Central memory CD8-positive, alpha-beta T cell (primary cell): ENCODE measurements at places on chromosomes 12 and 14.

GRCh38 chr12:24479131-24479530 lies 469.8 kb downstream of the BCAT1 start:
- DNase-seq = no peak

- no peak for DNase-seq
Observed at GRCh38 chr12:84572196-84572595, 340.4 kb downstream of the SLC6A15 start.

GRCh38 chr14:24928386-24928900 lies 121.5 kb downstream of the STXBP6 start:
- DNase-seq = no peak

DNA sequence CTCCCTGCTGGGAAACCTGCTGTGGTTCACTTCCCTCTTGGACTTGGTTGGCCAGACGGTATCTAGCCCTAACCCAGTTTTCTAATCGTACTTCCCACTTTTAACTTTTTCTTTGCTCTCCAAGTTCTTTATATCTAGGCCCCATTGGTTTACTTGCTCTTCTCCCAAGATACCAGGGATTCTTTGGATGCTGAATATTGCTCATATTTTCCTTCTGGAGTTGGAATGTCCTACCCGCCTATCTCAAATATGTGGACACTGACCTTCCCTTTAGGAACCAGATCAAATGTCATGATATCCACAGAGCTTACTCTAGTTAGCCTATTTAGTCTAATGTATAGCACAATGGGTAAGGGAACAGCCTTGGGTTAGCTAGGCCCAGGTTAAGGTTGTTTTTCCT lies 228.6 kb downstream of the DACT1 start:
- DNase-seq = no peak

DNA sequence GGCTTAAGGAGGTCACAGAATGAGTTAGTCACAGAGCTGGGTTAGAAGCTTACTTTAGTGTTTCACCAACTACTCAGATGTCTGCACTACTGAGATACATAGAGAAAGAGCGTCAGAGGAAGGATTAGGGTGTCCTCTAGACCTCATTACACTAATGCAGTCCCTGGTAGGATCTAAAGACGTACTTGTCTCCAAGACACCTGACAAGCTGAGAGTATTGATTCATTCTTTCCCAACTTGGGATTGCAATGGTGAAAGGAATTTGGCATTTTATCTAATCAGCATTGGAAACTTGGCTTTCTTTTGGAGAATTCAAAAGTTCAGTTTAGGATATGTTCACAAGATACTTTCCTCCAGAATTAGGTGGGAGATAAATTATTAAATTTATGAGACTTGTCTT lies 402.1 kb downstream of the ZFP36L1 start:
- DNase-seq = no peak

- no peak for DNase-seq
Observed at GRCh38 chr14:92997343-92998061, 74.6 kb downstream of the CHGA start.

DNA sequence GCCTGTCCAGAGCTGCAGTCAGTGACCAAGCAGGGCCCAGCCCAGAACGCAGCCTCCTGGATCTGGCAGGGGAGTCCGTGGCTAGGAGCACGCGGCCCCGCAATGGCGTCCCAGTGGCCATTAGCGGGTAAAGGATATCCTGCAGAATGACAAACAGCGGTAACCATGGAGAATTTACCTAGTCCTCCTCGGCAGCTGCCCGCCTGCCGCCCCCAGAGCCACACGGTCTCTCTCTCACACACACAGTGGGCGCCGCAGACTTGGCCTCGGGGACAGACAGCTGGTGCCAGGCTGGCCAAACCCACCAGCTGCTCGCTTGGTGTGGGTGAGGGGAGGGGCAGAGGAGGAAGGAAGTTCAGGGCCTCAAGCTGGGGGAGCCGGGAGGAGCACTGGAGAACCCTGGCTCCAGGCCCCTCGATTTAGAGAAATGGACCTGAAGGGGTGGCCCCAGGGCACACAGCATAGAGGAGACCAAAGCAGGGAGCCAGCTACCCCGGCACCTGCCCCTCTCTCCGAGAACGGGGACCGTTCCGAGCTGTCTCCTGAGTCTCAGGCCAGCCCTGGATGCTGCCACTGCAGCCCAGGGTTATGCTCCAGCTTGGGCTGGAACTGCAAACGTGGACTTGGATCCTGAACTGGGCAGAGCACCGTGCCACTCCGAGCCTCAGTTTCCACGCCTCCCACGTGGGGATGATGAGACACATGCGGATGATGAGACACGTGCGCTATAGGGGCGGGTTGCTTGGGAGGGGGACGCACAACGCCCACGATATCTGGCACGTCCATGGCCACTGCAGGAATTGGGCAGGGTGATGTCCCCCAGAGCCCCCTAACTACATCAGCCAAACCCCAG lies 3.4 kb downstream of the CDK2AP1 start:
- DNase-seq = no peak

DNA sequence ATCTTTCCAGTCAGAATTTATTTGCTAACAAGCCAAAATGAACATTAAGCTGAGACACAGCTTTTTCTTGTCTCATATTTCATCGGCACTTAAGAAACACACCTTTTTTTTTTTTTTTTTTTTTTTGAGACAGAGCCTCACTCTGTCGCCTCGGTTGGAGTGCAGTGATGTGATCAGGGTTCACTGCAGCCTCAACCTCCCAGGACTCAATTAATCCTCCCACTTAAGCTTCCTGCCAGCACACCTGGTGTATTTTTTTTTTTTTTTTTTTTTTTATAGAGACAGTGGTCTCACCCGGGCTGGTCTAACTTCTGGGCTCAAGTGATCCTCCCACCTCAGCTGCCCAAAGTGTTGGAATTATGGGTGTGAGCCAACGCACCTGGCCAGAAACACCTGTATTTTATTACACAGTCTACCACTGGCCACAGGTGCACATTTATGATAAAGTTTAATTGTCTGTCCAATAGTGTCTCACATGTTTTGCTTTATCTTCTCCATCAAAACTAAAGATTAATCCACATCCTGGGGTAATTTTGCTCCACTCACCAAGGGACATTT lies 62.7 kb downstream of the C2CD5 start:
- no peak for DNase-seq

GRCh38 chr12:97131220-97131981 lies 224.3 kb downstream of the NEDD1 start:
- DNase-seq = no peak

GRCh38 chr14:64966976-64967375 lies 5.2 kb downstream of the RAB15 start:
- no peak for DNase-seq

- DNase-seq = no peak
Observed at GRCh38 chr14:75119056-75119455, 7.8 kb downstream of the NEK9 start.

- DNase-seq = no peak
Observed at GRCh38 chr14:74660167-74660566, 48.1 kb upstream of the LTBP2 start.

- DNase-seq = no peak
Observed at GRCh38 chr12:5694759-5695409, 250.2 kb downstream of the ANO2 start.

DNA sequence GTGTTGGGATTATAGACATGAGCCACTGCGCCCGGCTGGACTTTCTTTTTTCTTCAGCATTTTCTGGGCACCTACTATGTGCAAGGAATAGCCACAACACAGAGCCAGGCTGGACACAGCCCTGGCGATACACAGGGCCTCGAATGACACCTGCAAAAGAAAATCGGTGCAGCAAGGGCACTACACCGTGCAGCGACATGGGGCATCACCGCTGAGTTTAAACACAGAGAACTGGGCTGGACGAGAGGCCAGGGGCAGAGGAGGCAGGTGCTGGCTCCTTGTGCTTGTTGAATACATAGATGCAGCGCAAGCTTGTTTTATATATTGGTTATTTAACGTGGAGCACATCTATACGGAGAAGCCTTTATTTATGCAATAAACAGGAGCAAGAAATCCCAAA lies 92.4 kb downstream of the SETD3 start:
- no peak for DNase-seq

GRCh38 chr14:93628048-93628447 lies 160.2 kb downstream of the PRIMA1 start:
- no peak for DNase-seq

DNA sequence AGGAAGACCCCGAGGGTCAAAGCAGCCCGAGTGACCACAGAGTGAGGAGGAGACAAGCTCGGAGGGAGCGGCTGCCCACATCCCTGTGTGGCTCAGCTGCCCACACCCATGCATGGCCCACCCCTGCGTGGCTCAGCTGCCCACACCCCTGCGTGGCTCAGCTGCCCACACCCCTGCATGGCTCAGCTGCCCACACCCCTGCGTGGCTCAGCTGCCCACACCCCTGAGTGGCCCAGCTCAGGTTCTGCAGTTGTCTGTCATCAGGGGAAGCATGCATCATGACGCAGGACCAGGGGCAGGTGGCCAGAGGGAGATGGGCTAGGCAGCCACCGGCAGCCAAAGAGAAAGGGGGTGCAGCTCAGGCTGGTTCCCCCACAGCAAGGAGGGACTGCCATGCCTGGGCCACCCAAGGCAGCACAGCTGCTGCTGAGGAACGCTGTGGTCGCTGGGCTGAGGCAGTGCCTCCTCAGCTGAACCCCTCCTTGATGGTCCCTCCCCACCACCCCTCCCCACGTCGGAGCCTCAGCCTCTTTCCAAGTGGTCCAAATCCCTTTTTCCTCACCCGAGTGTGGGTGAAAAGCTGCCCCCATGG lies 33.3 kb upstream of the NUDT14 start:
- no peak for DNase-seq

DNA sequence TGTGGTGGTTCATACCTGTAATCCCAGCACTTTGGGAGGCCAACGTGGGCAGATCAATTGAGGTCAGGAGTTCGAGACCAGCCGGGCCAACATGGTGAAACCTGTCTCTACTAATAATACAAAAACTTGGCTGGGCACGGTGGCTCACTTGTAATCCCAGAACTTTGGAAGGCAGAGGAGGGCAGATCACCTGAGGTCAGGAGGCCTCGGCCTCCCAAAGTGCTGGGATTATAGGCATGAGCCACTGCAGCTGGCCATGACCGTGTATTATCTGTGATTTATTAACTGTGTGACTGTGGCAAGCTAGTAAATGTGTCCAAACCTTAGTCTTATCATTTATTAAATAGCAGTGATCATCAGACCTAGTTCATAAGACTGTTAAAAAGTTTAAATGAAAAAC lies 7.1 kb upstream of the ITPK1 start:
- DNase-seq = no peak

GRCh38 chr14:68146818-68147217 lies 327.2 kb downstream of the RAD51B start:
- no peak for DNase-seq

DNA sequence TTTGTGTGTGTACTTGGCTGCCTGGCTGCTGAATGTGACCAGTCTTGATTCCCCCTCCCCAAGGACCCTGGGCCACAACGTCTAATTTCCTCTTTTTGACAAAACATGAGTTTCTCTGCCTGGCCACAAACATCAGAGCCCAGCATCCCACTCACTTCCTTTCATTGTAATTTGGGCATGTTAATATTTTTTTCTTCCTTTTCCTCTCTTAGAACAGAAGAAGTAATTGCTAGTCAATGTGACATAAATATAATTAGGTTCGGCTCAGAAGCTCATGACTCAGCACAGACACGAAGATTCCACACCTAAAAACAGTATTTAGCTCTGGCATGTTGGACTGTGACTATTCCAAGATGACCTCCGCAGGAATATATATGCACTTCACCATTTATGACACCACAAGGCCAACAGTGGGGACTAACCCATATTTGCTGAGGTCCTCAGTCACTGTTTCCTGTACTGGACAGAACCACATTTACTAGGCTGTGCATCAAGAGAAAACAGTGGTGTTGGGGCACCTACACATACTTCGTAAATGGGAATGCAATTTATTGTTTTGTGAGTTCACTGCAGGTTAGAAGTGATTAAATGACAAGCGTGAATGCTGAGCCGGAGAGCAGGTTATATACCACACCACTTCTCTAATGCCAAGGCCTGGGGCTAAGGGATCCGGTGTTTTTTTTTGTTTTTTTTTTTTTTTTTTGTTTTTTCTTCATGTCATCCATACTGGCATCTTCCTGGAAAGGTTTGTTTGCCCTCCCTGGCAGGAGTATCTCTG lies 4.2 kb downstream of the GSG1 start:
- DNase-seq = no peak

GRCh38 chr12:55726971-55727370 lies 1.8 kb downstream of the CD63 start:
- no peak for DNase-seq

DNA sequence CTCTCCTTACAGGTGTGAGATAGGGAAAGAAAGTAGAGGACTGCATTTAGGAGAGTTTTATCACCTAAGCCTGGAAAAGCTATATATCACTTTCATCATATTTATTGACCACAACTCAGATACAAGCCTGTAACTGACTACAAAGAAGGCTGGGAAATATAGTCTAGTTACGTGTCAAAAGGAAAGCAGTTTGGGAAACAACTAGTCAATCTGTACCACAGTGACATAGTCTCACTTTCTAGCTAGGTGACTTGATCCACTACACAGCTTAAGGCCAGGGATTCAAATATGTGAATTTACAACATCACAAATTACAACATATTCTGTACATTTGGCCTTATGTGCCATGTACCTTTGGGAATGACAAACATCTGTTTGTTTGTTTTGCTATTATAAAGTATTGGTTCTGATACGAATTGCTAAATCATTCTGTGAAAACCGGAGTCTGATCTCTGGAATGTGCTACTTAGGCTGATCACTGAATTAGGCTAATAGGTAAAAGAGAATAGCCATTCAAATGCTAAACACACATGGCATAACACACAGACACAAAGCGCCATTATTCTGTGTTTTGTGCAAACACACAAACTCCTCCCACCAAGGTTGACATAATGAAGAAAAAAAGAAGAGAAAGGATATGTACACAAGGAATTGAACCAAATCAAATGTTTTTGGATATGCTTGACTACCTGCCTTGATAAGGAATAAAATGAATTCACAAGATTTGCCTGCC lies 279.8 kb downstream of the DUSP6 start:
- no peak for DNase-seq

GRCh38 chr14:34297786-34298520 lies 164.1 kb downstream of the SPTSSA start:
- DNase-seq = no peak

- no peak for DNase-seq
Observed at GRCh38 chr12:1581973-1582708, 12.2 kb downstream of the FBXL14 start.

DNA sequence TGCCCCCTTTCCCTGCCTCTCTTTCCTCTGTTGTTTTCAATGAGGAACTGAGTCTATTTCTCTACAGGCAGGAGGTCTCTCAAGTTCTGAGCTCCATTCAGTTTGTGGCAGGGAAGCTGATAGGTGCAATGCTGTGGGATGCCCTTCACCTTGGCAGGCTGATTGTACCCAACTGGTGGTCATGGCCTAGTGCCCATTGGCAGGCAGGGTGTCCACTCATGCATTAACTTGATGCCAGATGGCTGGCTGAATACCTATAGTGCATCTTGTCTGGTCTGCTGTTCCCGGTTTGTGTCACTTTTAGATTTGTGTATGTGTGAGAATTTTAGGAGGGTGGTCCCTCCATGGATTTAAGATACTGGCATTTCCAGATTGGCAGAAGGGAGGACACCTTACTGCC lies 20.0 kb upstream of the ITGA5 start:
- DNase-seq = no peak
